ENCODE measurements at places on chromosomes 2 and 18. TPM values are rescaled to one million over a fixed set of nuclear protein-coding genes. Genes with fewer than 3 reads are reported as not detected.

SIX2 gene
- polyA plus RNA-seq: 0.36 TPM

DNAJC5G gene
- not detected for polyA plus RNA-seq

SCYGR4 gene
- not detected for polyA plus RNA-seq

CD8B gene
- not detected for polyA plus RNA-seq

GALNT13 gene
- not detected for polyA plus RNA-seq

GPBAR1 gene
- polyA plus RNA-seq: not detected
